ENCODE measurements at places on chromosomes 11 and 22.

DNA sequence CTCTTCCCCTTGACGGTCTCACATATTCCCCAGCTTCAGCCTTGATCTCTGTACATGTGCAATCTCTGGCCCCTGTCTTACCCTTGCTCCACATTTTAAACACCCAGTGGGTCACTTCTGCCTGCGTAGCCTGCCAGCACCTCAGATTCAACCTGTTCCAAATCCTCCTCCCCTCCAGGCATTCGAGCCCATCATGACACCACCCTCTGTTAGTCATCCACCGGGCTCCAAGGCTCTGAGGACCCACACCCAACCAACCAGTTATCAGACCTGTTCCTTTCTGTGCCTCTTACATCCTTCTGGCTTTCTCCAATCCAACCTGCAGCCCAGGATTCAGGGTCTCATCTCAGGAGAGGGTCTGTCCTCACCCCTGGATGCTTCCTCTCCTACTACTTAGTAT is 119.8 kb upstream of the TBCEL start:
- DNase-seq = no peak

GRCh38 chr11:66247295-66247694 is 21.1 kb upstream of the RAB1B start:
- no peak for DNase-seq

DNA sequence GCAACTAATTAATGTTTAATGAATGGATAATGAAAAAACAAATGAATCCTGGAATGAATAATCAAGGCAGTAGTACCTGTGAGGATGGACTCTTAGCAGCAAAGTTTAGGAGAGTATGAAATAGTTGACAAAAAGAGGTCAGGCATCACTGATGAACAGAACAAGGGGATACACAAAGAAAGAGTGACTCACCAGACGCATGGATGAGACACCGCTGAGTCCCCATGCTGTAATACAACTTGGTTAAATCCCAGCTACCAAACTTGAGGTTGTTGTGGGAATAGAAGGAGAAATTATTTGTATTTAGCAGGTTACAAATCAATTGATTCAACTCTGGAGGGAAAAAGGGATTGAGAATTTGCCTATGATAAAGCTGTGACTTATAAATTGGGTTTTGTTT is 976.9 kb upstream of the TENM4 start:
- no peak for DNase-seq

- DNase-seq = no peak
Observed at GRCh38 chr11:27910186-27910931, 197.6 kb downstream of the KIF18A start.

GRCh38 chr11:124814739-124815138 is 14.5 kb upstream of the MSANTD2 start:
- no peak for DNase-seq

GRCh38 chr22:29872989-29873388 is 10.0 kb upstream of the MTMR3 start:
- no peak for DNase-seq

DNA sequence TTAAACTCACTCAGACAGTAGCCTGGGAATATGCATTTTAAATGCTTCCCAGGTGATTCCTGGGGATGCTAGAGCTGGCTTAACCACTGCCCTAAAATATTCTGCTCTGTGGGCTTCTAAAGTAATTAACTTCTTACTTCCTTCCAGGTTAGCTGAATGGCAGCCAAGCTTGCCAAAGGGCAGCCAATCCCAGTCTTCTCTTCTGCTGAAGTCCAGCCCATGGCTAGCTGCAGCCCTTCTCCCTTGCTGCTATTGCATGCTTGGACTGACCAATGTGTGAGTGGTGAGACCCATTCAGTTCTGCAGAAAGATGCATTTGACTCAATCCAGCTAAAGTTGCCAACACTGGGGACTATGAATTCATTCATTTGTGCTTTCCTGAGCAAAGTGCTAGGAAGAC is 411.9 kb downstream of the SOX6 start:
- DNase-seq = no peak

DNA sequence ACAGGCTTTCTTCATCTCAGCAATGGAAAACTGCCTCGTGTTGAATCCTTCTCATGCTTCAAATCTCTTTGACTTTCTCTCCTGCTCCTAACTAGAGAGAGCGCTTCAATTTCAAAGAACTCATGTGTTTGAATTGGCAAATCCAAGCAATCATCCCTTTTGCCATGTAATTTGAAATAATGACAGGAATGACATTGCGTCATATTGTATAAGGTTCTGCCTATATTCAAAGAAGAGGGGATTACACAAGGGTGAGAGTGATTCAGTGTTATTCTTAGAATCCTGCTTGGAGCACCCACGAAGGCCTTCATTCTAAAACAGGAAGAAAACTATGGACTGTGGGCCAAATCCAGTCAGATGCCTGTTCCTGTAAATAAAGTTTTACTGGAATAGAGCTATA is 720.6 kb downstream of the JRKL start:
- no peak for DNase-seq

- DNase-seq = no peak
Observed at GRCh38 chr11:16917941-16918340, 96.3 kb downstream of the PLEKHA7 start.

DNA sequence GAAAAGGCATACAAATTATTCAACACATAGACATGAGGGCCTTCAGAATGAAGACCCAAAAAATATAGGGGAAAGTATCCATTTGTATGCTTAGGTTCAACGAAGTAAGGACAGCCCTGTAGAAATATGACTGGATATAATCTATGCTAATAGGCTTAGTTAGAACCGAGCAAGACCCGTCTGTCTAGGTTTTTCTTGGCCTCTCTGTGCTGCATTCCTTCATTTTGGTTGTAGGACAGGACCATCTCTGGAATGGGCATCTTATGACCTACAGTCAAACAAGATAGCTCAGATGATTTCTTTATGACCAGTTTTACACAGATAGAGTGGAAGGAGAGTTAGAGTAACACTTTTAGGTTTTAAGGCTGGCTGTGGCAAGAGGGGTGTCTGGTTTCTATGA is 5.6 kb upstream of the MS4A7 start:
- no peak for DNase-seq

GRCh38 chr22:39130892-39131855 is 21.3 kb downstream of the CBX7 start:
- no peak for DNase-seq

GRCh38 chr11:96321091-96321490 is 21.9 kb downstream of the MAML2 start:
- DNase-seq = no peak
